ENCODE measurements at places on chromosomes 2 and 18.

DNA sequence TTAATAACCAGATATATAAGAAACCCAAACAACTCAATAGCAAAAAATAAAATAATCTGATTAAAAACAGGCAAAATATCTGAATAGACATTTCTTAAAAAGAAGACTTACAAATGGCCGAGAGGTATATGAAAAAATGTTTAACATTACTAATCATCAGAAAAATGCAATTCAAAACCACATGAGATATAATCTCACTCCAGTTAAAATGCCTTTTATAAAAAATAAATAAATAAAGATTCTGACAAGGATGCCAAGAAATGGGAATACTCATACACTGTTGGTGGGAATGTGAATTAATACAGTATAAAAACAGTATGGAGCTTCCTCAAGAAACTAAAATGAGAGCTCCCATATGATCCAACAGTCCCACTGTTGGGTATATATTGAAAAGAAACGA is 33.9 kb upstream of the BMP10 start:
- DNase-seq = no peak

DNA sequence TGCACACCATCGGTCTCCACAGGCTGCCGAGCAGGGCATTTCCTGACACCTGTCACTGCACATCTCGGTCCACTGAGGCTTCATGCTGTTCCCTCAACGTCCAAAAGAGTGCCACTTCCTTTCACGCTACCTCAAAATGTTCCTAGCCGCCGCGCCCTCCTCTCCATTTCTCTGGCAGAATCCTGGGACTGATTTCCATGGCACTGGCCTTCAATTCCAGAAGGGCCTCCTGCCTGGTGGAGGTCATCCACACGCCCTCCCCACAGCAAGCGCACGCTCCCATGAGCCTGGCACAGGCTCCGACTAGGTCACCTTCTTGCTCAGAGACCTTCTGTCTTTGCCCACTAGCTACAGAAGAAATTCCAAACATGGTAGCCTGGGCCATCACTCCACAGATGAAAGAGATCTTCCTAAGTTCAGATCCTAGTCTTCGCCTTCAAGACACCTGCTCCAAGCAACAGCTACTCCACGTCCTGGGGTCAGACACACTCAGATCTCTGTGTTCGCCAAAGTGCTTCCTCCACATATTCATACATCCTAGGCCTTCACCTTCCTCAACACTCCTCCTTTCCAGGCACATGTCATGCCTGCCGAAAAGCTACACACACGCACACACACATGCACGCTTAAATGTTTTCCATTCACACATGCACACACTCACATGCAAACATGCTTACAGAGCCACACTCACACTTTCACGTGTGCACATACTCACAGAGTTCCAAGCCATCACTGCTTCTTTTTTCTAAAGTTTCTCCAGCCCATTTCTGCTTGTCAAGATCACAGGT is 94.0 kb downstream of the PXDN start:
- DNase-seq = no peak

- DNase-seq = no peak
Measured at GRCh38 chr2:173254659-173255058, 100.0 kb upstream of the CDCA7 start.

DNA sequence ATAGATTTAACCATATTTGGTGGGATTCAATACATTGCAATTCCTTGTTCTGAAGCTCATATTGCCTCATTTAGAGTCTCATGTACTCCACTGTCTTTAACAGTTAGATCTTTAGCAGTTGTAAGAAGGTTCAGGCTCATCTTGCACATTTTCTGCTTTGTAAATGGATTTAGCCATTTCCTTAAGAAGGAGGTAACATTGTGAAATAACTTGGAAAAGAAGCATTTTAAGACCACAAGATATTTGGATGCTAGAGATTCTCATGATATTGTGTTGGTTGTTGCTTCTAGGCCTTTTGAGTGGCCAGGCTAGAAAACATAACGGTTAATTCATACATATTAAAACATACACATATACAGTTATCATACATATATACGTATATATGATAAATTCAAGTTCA is 445.8 kb upstream of the NXPH2 start:
- DNase-seq = no peak

DNA sequence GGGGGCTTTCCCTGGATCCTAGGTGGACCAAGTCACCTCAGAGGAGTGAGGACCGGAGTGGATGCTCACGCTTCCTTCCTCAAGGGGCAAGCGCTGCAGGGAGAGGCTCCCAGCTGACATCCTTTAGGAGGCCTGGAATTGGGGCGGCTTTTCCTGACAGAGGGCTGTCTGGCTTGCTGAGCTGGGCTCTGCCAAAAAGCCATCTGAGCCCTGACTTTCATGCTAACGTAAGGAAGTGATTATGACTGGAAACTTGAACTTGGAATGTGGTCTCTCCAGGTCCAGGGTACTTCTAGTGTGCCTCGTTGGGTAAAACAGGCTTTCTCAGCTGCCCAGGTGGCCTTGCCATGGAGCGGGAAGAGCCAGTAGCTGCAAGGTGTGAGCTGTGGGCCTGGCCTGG is 268.3 kb upstream of the SPRED2 start:
- DNase-seq = no peak

- no peak for DNase-seq
Measured at GRCh38 chr2:56831780-56832179, 648.0 kb downstream of the CCDC85A start.
